Central memory CD4-positive, alpha-beta T cell (primary cell): ENCODE measurements at places on chromosomes 7 and 10.

- no peak for DNase-seq
These were observed 1.1 kb upstream of the ZNF467 start for GRCh38 chr7:149774237-149775175.

- DNase-seq, result no peak
These were observed 5.2 kb downstream of the PSMG3 start for GRCh38 chr7:1564603-1565022.

DNA sequence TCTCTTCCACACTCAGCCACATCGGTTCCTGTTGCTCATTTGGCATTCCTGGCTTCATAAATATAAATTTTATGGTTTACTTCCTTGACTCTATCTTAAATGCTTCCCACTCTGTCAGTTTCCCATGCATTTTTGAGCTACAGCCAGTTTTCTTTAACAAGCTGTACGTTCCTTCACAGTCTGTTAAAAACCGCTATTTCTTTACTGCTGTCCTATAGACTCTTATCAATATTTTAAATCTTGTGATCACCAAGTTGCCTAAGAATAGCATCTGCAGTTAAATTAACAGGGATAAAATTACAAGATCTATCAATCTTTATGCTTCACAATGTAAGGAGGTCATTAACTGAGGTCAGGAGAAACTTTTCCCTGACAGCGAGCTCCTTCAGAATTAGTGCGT, 103.1 kb upstream of the RHOBTB1 start:
- no peak for DNase-seq

GRCh38 chr7:124155432-124156022, 122.7 kb upstream of the TMEM229A start:
- DNase-seq, result no peak

DNA sequence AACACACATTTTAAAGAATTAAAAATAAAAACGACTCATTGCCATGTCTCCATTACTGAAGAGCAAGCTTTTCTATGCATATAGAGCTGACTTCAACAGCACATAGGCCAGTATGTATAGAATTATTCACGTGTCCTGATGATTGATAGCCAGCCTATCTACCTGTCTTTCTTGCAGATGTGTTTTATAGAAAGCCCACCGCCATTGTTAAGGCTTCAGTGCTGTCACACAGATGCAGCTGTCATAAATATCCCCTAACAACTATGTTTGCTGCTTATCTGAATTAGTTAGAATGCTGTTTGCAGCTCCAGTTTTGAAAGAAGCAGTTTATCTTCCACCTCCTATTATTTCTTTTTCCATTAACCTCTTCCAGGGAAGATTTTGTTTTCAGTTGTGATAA, 235.9 kb downstream of the SLC25A13 start:
- DNase-seq, result no peak

DNA sequence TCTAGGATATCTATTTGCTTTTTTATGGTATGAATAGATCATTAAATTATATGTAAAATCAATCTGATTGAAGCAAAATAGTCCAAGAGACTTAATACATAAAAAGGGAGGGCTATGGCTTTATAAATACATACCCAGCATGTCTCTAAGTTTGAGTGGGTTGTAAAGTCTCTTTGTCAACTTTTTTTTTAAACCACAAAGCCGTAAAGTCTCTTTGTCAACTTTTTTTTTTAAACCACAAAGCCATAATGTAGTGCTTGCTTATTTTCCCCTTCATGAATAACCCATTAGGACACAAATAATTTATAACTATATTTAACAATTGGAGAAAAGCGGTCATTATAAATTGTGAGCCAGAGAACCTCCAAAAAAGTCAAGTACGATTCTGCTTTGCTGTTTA, 5.7 kb downstream of the HECTD2 start:
- DNase-seq, result no peak

GRCh38 chr7:50331564-50332208, 27.2 kb downstream of the IKZF1 start:
- peak; percentile 75 for DNase-seq

GRCh38 chr10:15591937-15592336, 127.8 kb downstream of the ITGA8 start:
- no peak for DNase-seq

DNA sequence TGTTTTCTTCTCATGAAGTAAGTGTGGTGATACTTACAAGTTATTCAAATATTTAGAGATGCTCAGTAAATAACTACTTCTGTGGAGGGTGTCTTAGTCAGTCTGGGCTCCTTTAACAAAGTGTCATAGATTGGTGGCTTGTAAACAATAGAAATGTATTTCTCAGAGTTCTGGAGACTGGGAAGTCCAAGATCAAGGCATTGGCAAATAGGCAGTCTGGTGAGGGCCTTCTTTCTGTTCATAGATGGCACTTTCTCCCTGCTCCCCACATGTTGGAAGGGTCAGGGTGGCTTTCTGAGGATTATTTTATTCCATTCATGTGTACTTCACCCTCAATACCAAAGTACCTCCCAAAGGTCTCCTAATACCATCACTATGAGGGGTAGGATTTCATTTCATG, 18.4 kb downstream of the RPA3 start:
- no peak for DNase-seq

- no peak for DNase-seq
These were observed 53.5 kb upstream of the PPP2R2D start for GRCh38 chr10:131847241-131847783.

DNA sequence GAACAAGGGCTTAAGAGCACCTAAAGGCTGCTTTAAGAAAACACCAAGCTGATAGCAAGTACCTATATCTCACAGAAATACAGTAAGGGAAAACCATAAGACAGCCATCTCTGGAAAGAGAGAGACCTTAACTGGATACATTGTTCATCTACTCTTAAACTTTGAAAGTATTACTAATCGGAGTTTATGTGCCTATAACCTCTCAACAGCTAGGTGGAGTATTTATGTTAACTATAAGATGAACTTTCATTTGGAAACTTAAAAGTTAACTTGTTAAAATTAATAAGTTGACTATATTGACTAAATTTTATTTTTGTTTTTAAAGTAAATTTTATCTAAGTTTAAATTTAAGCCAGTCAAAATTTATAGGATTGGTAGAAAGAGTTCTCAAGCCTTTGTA, 90.6 kb downstream of the USP6NL start:
- no peak for DNase-seq

GRCh38 chr7:158430308-158431034, 157.2 kb downstream of the PTPRN2 start:
- DNase-seq, result no peak

DNA sequence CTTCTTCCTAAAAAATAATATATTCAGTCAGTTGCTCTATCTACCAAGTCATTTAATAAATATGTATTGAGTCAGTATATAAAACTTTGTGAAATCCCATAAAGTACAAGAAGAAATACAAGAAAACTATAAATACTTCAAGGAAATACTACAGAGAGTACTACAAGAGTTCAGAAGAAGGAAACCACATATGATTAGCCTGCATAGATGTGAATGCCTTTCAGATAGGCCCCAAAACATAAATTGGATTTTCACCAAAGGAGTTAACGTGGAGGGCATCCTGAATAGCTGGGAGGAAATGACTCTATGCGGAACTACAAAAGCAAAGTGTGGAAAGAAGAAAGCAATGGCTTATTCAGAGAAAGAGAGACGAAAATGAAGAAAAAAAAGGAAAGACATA, 120.1 kb downstream of the LRRN3 start:
- DNase-seq, result no peak

- DNase-seq, result peak; percentile 56
These were observed 16.2 kb upstream of the ZFAND2A start for GRCh38 chr7:1175967-1176851.

DNA sequence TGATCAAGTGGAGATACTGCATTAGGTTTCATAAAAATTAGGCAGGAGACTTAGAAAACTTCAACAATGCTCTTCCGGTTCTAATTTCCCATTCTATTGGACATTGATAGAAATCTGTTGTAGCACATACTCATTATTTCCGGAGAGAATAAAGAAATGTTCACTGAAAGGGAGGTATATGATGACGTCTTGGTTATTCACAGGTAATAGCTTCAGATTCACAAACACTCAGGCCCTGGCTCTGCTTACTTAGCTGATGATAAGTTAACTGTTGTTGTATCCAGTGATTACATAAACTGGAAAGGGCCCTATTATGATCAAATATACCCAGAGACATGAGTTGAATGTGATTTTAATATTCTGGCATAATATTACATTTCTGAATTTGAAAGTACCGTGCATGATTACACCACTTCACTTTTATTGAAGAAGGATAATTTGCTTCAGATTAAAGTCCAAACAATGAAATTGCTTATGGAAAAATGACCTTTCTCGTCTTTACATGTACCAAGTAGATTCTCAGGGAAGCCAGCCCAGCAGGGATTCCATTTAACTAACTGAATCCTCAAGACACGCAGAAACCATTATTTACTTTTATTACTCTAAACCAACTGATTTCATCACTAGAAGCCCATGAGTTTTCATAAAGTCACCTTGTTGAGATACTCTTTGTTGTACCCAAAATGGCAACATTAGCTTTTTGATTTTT, 288.0 kb upstream of the PITRM1 start:
- no peak for DNase-seq

DNA sequence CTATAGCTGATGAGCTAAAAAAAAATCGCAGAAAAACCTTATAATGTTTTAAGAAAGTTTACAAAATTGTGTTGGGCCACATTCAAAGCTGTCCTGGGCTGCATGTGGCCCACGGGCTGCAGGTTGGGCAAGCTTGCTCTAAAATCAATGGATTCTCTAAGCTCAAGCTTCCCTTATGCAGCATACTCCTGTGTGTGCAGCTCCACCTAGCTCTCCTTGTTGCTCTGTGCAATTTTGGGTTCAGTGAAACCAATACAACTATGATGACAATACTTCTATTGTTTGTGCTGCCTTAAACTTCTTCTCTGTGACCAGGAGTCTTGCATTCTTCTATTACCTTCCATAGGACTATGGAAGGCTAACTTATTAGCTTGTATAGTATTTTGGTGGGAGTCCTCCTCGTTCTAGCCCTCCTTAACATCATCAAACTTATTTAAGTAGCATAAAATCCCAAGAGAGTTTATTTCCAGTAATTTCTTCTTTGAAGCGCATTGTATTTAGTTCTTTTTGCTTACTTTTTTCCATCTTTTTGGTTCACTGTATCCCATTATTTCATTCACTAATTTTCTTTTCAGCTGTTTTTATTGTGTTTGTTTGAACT, 170.9 kb upstream of the SMIM30 start:
- DNase-seq, result no peak

DNA sequence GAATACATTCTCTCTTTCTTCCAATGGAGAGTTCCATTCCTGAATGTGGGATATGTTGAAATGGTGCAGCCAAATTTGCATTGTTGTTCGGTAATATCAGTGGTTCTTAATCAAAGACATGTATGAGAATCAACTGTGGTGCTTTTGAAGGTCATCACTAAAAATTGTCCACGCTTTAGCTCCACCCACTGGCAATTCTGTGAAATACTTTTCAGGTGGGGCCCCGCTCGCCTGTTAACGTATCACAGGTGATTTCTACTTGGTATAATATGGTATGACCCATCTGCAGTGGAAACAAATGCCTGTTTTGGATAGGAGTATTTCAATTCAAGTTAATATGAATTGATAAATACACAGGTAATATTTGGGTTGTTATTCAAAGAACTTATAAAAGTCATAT, 178.4 kb downstream of the NSUN6 start:
- no peak for DNase-seq

DNA sequence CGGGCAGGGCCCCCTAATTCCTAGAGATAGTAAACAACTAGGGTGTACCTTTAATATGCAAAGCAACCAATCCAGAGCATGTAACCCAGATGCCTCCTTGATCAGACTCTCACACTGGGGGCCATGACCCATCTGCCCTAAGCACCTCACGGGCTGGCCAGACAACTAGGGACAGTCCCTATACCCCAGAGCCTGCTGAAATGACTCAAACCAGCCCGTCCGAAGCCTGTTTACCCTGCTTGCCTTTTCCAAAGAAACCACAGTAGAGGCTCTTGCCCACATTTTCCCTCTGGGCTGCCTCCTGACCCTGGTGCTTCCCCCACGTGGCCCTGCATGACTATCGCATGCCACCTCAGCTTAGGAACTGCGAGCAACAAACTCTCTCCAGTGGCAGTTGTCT, 46.2 kb downstream of the RGS10 start:
- no peak for DNase-seq

GRCh38 chr7:5284304-5285281, 1.9 kb downstream of the SLC29A4 start:
- DNase-seq, result no peak
